ENCODE measurements at places on chromosomes 11 and 22.

DNA sequence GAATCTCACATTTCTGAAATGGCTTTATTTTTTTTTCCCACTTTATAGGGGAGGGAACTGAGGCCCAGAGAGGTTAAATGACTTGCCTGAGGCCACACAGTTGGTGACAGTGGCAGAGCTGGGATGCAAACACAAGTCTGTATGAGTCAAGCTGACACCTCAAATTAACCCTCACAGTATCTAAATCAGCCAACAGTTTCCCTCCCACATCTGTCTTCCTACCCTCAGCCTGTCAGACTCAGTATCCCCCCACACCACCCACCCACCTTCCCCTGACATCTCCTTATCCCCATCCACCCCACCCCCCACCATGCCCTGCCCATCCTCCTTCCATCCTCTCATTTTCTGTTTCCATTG lies 95.2 kb downstream of the TP53I11 start:
- DNase-seq, result no peak

DNA sequence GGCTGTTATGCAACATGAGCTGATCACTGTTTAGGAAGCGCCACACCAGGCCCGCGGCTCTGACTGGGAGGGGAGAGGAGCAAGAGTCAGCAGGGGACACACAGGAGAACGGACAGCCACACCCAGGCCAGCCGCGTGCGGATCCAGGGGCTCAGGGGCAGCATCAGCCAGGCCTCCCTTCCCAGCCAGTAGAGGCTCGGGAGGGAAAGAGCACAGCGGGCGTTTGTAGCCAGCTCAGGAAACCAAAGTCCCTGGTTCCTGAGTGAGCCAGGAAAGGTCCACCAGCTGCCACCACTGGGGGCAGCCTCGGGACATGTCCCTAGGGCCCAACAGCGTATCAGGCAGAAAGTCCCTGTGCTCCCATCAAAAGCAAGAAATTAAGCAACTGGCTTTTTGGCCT lies 71.8 kb upstream of the PITPNB start:
- no peak for DNase-seq

GRCh38 chr11:35365395-35365794 lies 54.0 kb downstream of the SLC1A2 start:
- no peak for DNase-seq

DNA sequence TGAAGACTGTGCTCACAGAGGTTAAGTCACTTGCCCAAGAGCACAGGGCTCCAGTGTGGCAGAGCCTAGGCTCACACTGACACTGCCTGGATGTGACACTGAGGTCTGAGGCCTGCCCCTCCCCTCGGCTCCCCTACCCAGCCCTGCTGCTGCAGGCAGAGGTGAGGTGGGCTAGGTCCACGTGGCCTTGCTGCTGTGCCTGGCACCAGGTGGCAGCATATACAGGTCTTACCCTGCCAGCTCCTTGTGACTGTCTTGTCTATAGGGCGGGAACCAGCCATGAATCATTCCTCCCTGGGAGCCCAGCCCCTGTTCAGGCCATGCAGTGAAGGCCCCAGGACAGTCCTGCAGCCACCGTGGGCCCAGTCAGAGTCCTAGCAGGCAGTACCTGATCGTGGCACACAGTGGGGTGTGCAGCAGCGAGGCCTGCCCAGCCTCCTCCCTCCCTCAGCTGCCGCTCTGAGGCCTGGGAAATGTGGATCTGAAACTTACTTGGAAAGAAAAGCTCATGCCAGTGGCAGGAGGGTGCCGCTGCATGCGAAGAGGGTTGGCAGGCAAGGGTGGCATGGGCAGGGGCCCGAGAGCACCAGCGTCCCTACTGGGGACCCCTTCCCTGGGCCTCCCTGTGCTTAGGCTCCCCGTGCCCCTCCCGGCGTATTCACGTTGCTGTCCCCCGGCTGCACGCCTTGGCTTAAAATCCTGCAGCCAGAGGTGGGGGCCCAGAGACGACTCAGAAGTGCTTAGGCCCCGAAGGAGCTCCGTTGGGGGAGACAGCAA lies 1.2 kb upstream of the CERK start:
- DNase-seq, result no peak

DNA sequence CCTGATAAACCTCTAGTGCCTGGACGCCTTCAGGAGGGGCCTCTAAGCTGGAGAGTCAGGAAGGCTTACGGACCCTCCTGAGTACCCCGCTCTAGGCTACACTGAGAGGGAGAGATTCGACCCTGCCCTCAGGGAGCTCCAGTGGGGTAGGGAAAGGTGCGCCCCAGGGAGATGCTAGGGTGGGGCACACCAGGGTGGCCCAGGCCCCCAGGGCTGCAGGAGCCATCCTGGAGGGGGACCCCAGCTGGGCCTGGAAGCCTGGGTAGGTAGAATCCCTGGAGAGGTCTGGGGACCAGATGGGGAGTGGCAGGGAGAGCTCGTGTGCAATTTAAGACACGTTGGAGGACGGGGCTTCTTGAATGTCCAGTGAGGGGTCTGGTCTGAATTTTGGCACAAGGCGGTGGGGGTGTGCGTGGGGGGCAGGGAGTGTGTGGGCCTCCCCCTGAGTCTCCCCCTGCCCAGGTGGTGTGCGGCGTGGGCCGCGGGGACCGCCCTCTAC lies 4.7 kb downstream of the CARNS1 start:
- DNase-seq, result no peak

DNA sequence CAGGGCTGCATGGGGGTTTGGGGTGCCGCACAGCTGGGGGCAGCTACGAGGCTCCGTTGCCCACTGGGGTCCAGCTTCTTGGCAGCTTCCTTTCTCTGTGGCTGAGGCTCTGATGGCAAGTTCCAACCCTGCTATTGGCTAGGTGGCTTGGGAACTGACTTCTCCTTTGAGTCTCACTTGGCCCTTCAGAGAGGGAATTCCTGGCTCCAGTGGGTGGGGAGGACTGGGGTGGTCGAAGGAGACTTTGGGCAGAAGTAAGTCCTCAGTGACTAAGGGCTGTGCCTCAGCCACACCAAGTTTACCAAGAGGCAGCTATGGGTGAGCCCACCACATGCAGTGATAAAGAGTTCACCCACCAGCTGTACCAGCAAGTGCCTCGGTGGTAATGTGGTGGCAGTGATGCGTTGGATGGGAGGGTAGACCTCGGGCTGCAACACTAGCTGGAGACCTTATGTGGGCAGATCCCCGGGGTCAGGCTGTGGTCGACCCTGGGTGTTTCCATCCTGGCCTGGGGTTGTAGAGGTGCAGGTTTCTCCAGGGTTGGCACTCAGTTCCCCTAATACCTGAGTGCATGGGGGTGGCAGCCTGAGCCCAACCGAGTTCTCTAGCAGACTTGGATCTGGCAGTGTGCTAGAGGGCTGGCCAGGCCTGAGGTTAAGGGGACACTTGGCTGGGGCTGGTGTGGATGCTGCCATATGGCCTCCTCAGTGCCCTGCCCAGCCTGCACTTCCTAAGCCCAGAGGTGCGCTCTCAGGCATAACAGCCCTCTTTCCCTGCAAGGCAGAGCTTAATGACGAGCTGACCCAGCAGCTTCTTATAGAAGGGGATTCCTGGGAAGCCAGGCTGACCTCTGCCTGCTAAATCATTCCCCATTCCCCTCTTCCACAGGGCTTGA lies 197.0 kb upstream of the CADM1 start:
- no peak for DNase-seq

All from A172 (cell line).